ENCODE measurements at places on chromosomes 3 and 15.

- no peak for ATAC-seq
These were observed 39.5 kb downstream of the TIGIT start for GRCh38 chr3:114333180-114333922.

- no peak for ATAC-seq
These were observed 39.6 kb downstream of the VGLL3 start for GRCh38 chr3:86951322-86951721.

- no peak for ATAC-seq
These were observed 72.9 kb downstream of the BLM start for GRCh38 chr15:90790057-90790456.

DNA sequence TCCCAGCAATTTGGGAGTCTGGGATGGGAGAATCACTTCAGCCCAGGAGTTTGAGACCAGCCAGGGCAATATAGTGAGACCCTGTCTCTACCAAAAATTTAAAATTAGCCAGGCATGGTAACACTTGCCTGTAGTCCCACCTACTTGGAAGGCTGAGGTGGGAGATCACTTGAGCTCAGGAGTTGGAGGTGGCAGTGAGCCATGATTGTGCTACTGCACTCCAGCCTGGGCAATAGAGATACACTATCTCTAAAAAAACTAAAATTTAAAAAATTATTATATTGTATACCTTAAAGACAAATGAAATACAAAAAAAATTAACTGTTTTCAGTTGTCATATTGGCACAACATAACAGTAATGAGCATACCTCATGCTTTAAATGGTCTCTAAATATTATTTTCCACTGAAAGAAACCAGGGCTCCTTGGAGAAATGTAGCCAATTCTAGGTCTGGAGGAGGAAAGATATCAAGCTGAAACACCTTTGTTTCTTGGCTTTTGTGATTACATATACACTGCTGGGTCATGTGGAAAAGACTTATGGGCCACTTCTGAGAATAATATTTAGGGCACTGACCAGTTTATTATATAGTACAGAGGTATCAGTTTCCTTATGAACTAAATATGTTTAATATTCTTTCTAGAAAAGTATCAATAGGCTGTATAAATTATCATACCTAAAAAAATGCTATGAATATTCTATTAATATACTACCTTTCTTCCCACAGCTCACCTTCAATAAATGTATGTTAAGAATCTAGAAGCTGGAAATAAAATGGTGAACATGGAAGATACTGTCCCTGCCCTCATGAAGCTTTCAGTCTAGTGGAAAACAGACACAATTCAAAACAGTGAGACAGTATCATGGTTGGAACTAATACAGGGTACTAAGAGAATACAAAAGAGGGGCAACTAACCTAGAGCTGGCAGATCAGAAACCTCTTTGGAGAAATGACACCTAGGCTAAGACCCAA lies 119.5 kb downstream of the TMCC1 start:
- ATAC-seq: no peak

GRCh38 chr3:28586325-28586724 lies 237.7 kb upstream of the AZI2 start:
- no peak for ATAC-seq
